NT2/D1 (cell line): ENCODE measurements at places on chromosomes 6 and 20.

DNA sequence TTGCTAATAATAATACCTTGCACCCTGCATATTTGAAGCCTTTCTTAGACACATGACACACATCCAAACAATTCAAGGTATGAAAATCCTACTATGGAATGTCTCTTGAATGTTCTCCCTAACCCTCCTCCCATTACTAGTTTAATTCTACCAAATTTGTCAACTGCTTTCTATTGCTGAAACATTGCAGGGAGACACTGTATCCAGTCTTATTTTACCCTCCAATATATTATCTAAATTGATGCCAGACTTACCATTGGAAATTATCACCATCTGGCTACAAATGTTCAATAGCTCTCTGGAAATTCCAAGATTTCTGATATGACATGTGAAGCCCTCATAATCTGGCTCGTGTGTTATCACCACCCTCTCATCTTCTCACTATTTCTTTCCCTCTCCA lies 1027.3 kb upstream of the CITED2 start:
- no peak for DNase-seq

DNA sequence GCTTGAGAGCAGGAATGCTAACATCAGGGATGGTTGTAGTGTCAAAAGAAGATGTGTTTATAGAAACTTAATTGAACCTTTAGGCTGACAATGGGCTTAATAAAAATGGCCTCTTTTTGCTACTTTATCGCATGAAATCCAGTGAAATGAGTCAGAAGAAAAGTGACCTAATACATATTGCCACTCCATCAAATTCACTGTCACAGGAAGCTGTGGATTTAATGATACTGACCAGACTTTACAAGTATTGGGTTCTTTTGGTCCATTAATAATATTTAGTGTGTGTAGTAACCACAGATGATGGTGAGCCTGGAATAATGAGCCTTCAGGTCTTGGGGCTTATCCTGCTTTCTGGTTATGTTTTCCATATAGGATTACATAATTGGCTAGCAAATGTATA lies 231.8 kb upstream of the GMDS start:
- DNase-seq: no peak

GRCh38 chr6:78300885-78301284 lies 566.5 kb upstream of the IRAK1BP1 start:
- DNase-seq: no peak

- no peak for DNase-seq
Measured at GRCh38 chr20:31841928-31842327, 3.5 kb downstream of the FOXS1 start.

GRCh38 chr20:15603978-15604805 lies 969.1 kb downstream of the KIF16B start:
- DNase-seq: no peak
